Tibial nerve (tissue), 4 donors: ENCODE measurements at places on chromosomes 1 and 21. TPM values are rescaled to one million over a fixed set of nuclear protein-coding genes. Genes with fewer than 3 reads are reported as not detected.

Gene CNR2
- total RNA-seq: not detected

Gene MAP1LC3C
- 5.5 TPM for total RNA-seq

Gene COL11A1
- 14.1 TPM for total RNA-seq

Gene LCE1C
- not detected for total RNA-seq

Gene NID1
- total RNA-seq: 224 TPM

Gene B4GALT2
- 23.9 TPM for total RNA-seq

Gene ELF3
- not detected for total RNA-seq

- H3K27me3 ChIP-seq: no peaks in the 10 kb centered on the region
- no peaks in the 10 kb centered on the region for H3K4me1 ChIP-seq
- DNase-seq: no peak
- H3K4me3 ChIP-seq: no peak overlapping the region
Observed at GRCh38 chr1:31199949-31200348, 39.7 kb downstream of the NKAIN1 start.

DNA sequence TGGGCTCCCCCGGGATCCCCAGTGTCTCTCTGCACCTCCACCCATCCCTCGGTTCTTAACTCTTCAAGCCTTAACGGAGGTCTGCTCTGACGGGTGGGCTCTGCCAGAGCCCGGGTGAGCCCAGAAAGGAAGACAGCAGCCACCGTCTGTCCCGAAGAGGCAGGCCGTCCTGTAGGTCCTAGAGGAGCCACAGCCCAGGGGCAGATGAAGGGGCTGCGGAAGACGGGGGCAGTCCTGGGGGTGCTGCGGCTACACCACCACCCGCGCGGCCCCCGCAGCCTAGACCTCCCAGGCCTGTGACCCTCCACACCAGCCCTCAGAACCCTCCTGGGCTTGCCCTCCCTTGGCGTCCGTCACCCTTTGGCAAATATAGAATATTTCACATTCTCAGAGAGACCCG lies 71.0 kb downstream of the UMODL1 start:
- no peak overlapping the region for H3K4me3 ChIP-seq
- no peak for DNase-seq
- no peaks in the 10 kb centered on the region for H3K4me1 ChIP-seq
- no peaks in the 10 kb centered on the region for H3K27me3 ChIP-seq
- no peaks in the 10 kb centered on the region for H3K36me3 ChIP-seq

GRCh38 chr1:8782955-8783354 lies 34.5 kb downstream of the RERE start:
- no peak overlapping the region for H3K27ac ChIP-seq
- no peak for DNase-seq
- H3K27me3 ChIP-seq: no peaks in the 10 kb centered on the region
- H3K36me3 ChIP-seq: no peaks in the 10 kb centered on the region

GRCh38 chr1:32696041-32696440 lies 6.5 kb downstream of the SYNC start:
- no peaks in the 10 kb centered on the region for H3K27me3 ChIP-seq
- no peaks in the 10 kb centered on the region for H3K36me3 ChIP-seq
- DNase-seq: no peak

DNA sequence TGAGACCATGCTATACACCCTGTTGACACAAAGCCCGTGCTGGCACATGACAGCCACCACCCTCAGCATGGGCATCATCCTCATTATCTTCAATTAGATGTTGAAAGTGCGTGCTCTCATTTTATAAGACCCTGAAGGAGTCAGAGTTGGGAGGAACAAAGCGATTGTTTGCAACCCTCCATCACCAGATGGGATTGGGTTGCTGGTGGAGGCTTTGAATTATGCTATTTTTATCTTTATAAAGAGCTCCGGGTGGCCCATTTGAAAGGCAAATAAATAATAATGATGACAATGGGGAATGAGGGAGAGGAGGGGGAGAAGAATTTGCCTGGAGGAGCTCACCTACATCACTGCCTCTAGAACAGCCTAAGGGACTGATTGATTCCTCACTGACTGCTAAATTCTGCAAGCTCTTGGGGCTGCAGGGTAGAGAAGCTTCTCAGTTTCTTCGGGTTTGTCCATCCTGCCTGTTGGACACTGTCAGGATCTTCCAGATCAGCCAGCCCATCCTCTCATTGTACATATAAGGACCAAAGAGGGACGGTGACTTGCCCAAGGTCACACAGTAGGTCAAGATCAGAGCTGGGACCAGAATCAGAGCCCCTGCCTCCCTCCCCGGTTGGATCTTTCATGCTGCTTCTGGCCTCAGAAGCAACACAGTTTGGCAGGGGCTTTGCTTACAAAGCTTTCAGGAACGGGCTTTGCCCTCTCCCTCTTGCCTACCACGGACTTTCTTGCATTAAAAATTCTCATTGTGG lies 130.9 kb upstream of the ZBTB40 start:
- no peak for DNase-seq
- no peak overlapping the region for H3K27ac ChIP-seq
- no peaks in the 10 kb centered on the region for H3K36me3 ChIP-seq
- no peaks in the 10 kb centered on the region for H3K27me3 ChIP-seq
- H3K4me3 ChIP-seq: no peak overlapping the region
- no peaks in the 10 kb centered on the region for H3K4me1 ChIP-seq

- no peak overlapping the region for H3K4me3 ChIP-seq
- peaks cover 5% of the 10 kb centered on the region for H3K4me1 ChIP-seq
- no peak overlapping the region for H3K27ac ChIP-seq
- no peaks in the 10 kb centered on the region for H3K36me3 ChIP-seq
- H3K27me3 ChIP-seq: no peaks in the 10 kb centered on the region
- no peak for DNase-seq
Observed at GRCh38 chr1:168763031-168763430, 34.0 kb upstream of the DPT start.

- no peak overlapping the region for H3K27ac ChIP-seq
- DNase-seq: no peak
- H3K4me1 ChIP-seq: no peaks in the 10 kb centered on the region
Observed at GRCh38 chr21:32249511-32250280, 29.2 kb downstream of the MIS18A start.

- no peaks in the 10 kb centered on the region for H3K36me3 ChIP-seq
- DNase-seq: no peak
- H3K4me3 ChIP-seq: no peak overlapping the region
- H3K27ac ChIP-seq: no peak overlapping the region
- no peaks in the 10 kb centered on the region for H3K27me3 ChIP-seq
- H3K4me1 ChIP-seq: no peaks in the 10 kb centered on the region
Observed at GRCh38 chr1:25197235-25197975, 34.9 kb downstream of the SYF2 start.

GRCh38 chr1:54365847-54366246 lies 40.3 kb downstream of the SSBP3 start:
- H3K36me3 ChIP-seq: no peaks in the 10 kb centered on the region
- H3K27me3 ChIP-seq: no peaks in the 10 kb centered on the region
- no peak overlapping the region for H3K27ac ChIP-seq
- DNase-seq: no peak
- H3K4me1 ChIP-seq: peaks cover 8% of the 10 kb centered on the region

DNA sequence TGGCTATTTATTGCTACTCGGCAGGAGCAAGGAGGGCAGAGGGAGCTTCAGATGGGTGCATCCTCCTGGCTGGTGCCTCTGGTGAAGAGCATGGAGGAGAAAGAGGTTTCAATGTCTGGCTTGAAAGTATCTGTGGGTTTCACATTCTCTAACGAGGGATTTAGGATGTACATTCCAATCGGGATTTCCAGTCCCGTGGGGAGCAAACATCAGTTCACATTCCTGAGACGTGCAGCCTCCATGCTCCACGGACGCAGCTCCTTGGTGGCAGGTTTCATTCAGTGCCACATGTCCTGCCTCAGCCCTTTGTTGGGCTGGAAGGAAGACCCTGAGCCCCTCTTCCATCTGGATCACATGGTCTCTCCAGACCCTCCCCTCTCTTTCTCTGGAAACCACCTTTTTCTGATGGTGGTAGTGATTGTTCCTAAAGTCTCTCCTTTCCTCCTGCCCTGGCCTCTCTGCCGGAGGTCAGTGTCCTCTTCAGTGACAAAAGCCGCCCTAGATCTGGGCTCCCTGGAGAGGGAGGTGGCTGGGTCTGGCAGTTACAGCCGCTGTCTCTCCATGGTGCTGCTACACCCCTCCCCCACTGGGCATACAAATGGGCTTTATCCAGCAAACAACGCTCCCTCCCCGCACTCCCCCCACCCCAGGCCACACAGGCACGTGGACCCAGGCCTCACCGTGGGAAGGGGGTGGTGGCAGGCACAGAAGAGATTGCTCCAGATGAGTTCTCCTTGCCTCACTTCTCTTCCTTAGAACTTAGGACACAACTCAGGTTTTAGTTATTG lies 826 bp upstream of the CA14 start:
- peak overlapping the region; percentile 76 for H3K27ac ChIP-seq
- no peaks in the 10 kb centered on the region for H3K27me3 ChIP-seq
- no peaks in the 10 kb centered on the region for H3K36me3 ChIP-seq
- no peak overlapping the region for H3K4me3 ChIP-seq

- no peak for DNase-seq
- no peaks in the 10 kb centered on the region for H3K27me3 ChIP-seq
Observed at GRCh38 chr1:30818568-30819243, 61.1 kb upstream of the LAPTM5 start.

DNA sequence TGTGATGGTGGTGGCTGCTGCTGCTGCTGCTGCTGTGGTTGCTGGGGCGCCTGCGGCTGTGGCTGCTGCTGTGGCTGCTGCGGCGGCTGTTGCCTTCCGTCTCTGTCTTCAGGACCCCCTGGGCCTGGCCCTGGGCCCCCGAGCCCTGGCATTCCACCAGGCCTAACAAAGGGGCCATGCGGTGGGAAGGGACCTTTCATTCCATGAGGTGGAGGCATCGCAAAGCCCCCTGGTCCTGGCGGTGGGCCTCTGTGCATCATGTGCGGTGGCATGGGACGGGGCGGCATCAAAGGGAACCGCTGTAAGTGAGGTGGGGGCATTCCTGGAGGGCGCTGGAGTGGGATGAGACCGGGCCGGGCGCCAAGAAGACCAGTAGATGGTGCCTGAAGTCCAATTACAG lies 12.4 kb downstream of the SOD1 start:
- no peak overlapping the region for H3K27ac ChIP-seq
- no peaks in the 10 kb centered on the region for H3K27me3 ChIP-seq
- H3K36me3 ChIP-seq: no peaks in the 10 kb centered on the region

DNA sequence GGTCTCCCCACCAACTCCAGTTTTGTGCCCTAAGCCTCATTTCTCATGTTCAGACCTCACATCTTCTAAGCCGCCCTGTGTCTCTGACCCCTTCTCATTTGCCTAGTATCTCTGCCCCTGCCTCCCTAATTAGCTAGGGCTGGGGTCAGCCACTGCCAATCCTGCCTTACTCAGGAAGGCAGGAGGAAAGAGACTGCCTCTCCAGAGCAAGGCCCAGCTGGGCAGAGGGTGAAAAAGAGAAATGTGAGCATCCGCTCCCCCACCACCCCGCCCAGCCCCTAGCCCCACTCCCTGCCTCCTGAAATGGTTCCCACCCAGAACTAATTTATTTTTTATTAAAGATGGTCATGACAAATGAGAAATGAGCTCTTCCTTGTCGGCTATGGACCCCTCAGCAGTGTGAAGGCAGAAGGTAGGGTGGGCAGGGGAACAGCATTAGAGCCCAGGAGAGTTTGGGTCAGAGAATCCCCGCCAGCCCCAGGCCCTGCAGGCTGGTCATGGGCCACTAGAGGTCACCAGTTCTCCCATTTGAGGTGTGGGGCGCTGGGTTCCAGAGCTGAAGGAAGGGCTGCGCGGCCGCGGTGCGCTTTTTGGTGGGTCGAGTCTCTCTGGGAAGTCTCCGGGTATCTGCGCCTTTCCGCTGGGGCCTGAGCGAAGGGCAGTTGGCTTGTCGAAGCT lies 11.5 kb downstream of the ADAMTSL4 start:
- H3K27ac ChIP-seq: peak overlapping the region; percentile 99
- peak; percentile 94 for DNase-seq
- H3K27me3 ChIP-seq: no peaks in the 10 kb centered on the region
- peaks cover 87% of the 10 kb centered on the region for H3K4me1 ChIP-seq
- no peaks in the 10 kb centered on the region for H3K36me3 ChIP-seq
- H3K4me3 ChIP-seq: peak overlapping the region; percentile 57

DNA sequence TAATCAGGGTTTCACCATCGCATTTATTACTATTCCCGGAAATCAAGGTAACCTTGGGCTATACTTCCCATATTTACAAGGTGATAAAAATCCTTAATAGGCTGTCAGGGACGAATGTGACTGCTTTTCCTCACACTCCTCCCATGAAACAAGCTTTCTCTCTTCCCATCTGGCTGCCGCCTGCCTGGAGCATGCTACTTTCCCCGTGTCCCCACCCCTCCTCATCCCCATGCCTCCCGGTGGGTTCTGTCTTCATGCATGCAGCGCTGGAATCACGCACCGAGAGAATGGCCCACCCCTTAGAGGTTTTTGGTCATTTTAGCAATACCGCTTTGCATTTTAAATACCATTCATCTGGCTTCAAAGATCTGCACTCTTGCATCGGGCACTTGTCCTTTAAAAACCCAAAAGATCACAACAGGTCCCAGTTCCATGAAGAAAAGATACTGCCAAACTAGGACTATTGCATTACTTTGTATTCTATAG lies 339.1 kb downstream of the NTNG1 start:
- peaks cover 8% of the 10 kb centered on the region for H3K27me3 ChIP-seq
- H3K36me3 ChIP-seq: no peaks in the 10 kb centered on the region
- no peak for DNase-seq
- no peak overlapping the region for H3K27ac ChIP-seq
- H3K4me1 ChIP-seq: no peaks in the 10 kb centered on the region

- no peaks in the 10 kb centered on the region for H3K4me1 ChIP-seq
- no peak for DNase-seq
- no peak overlapping the region for H3K4me3 ChIP-seq
- no peaks in the 10 kb centered on the region for H3K27me3 ChIP-seq
- H3K27ac ChIP-seq: no peak overlapping the region
Observed at GRCh38 chr1:39183503-39184353, 20.8 kb upstream of the MACF1 start.

GRCh38 chr1:59057211-59057694 lies 239.6 kb upstream of the FGGY start:
- H3K27me3 ChIP-seq: no peaks in the 10 kb centered on the region
- peak; percentile 55 for DNase-seq

DNA sequence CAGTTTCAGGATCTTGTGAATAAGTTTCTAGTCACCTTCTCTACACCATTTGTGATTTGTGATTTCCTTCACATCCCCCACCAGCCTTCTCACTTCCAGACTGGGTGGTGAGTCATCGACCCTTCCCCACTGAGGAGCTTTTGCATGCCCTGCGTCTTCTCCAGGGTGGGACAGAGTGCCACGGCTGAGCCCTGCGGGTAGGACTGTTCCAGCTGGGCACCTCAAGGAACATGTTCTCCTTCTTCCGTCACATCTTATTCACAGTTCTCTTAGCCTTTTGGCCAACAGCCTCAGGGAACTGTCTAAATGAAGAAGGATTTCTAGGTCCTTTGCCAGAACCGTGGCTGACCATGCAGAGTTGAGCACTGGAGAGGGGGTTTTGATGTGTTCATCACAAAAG lies 116.5 kb downstream of the TMEM53 start:
- H3K36me3 ChIP-seq: no peaks in the 10 kb centered on the region
- no peak overlapping the region for H3K27ac ChIP-seq
- no peaks in the 10 kb centered on the region for H3K4me1 ChIP-seq
- H3K27me3 ChIP-seq: no peaks in the 10 kb centered on the region
- no peak overlapping the region for H3K4me3 ChIP-seq
- DNase-seq: no peak

DNA sequence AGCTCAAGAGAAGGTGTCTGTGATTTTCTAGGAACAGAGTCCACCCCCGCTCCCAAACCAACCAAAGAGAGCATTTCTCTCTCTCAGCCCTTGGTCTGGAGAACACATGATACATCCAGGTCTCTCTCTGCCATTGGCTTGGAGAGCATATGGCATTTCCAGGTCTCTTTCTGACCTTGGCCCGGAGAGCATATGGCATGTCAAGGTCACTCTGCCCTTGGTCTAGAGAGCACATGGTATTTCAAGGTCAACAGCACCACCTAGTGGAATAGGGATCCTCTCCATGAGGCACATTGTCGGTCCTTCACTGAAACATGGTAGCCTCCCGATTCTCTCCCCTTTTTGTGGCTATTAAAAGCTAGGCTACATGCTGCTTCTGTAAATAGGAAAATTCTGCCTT lies 437.7 kb upstream of the OLFM3 start:
- H3K36me3 ChIP-seq: no peaks in the 10 kb centered on the region
- no peak for DNase-seq
- H3K4me1 ChIP-seq: no peaks in the 10 kb centered on the region
- H3K27ac ChIP-seq: no peak overlapping the region
